ENCODE measurements at places on chromosomes 4 and X.

DNA sequence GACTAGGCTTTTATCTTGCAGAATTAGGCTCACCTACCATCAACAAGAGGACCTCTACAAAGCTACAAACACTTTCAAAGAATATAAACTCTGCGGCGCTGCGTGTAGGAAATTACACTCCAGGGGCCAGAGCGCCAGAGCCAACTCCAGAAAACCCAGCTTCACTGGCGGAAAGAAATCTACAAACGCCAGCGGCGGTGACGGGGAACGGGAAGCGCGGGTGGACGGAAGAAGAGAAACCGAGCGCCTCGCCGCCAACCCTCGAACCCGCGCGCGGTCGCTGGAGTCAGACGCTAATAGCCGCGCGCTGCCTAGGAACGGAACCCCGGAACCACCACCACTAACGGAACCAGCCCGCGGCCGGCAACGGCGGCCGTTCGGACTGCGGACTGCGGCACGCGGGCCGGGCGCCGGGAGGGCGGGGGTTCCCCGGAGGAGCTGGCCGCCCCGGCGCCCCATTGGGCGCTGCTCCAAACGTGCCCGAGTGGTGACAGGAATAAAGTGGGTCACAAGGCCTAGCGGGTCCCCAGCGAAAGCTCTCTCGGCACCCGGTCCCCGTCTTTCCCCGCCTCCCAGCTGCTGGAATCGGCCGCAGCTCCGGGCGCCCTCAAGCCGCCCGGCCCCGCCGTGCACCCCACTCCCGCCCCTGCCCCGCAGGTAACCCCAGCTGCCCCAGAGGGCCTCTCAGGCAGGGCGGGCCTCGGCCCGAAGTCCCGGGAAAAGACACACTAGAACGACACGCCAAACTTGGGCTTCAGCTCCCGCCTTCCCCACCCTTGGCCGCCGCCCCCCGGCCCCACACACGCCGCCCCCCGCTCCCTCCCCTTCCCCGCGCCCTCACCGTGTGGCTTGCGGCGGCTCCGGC lies 836 bp downstream of the CLOCK start:
- peak; percentile 91 for DNase-seq

- DNase-seq = peak; percentile 69
Measured at GRCh38 chrX:107205770-107206696, at the start of the genes DNAAF6 and NUP62CL. DNAAF6 (plus strand) TSS chrX:107206611; CDS start chrX:107212876, 6,265 bp downstream. NUP62CL (minus strand) TSS chrX:107206433; CDS start chrX:107175146, 31,287 bp downstream.

GRCh38 chr4:14614840-14615239 lies 387.4 kb upstream of the CPEB2 start:
- no peak for DNase-seq

- DNase-seq = no peak
Measured at GRCh38 chr4:141275834-141276233, 55.1 kb downstream of the ZNF330 start.

DNA sequence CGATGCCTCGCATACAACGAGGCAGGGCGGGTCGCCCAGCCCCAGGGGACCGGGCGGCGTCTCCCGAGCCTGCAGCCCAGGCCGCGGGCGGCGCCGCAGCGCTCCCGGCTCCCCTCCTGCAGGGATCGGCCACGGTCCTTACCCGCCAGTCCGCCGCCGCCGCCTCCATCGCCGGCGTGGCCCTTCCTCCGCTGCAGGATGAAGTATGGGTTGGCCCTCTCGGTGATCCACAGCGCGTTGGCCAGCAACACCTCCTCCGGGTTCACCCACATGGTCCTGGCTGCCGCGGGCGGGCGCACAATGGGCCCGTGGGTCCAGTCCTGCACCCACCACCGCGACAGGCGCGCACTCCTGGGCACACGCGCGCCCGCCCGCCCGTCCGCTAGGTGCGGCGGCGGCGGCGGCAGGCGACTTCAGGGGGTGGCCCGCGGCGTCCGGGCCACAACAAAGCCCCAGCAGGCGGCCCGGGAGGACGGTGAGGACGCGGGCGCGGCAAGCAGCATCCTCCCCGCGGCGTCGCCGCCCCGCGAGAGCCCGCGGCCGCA lies 339 bp downstream of the TBC1D9 start:
- peak; percentile 78 for DNase-seq

DNA sequence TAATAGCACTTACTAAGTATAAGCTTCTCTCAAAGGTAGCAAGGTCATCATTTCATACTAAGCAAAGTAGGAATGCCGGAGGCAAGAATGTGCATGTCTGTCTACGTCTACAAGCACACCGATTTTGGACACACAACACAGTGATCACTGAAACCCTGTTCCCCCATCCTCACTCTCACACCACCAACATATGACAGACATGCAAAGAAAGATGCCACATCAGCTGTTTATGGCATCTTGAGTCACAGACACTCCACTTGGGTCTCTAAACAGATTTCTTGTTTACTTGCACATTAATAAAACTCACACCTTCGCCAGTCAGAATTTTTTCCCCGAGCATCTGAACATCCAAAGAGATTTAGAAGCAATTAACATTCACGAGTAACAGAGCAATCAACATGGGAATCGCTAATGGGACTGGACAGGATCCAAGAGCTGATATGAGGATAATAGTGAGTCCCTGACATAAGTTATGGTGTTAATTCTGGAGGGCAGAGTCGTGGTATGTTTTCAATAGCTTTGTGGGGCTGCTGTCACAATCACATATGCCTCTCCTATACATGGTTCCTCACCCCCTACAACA lies 324.1 kb downstream of the DHX15 start:
- DNase-seq = no peak

DNA sequence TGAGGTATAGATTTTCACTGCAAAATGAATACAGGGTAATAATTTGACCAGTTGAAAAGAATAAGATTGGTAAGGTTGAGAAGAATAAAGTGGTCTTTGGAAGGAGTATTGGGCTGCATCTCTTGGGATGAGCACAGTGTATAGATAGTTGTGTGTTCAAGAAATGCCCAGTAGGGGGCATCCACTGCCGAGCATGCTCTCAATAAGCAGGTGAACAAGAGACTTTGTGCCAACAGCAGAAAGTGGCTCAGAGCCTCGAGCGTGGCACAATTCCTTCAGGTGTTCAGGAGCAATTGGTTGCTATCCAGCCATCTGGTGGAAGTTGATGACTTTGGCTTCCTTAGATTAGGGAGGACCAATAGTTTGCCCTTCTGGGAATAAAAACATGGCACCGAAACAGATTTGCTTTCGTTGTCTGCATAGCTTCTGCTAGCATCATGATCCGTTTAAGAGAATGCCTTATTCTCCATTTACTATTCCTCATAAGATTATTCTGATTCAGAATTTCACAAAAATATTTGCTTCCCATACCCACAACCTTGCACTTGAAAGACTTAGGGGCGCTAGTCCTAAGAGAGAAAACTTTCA lies 258.1 kb upstream of the NEIL3 start:
- no peak for DNase-seq

- DNase-seq = no peak
Measured at GRCh38 chrX:107675823-107676555, 47.7 kb downstream of the PRPS1 start.

DNA sequence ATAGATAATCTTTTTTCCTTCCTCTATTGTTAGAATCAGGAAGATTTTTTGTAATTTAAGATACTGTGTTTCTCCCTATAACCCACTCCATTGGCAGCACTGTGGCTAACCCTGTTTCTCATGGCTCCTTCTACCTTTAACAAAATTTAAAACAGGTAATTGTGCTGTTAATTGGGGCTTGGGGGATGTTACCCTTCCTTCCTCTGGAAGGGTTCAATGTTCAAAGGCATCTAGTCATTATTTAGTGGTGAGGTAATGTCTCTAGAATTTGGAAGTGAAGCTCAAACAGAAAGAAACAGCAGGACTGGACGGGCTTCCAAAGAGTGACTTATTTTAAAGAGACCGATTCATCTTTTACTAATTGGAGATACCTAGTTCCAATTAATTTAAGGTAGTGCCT lies 166.4 kb downstream of the TRIML1 start:
- DNase-seq = no peak

DNA sequence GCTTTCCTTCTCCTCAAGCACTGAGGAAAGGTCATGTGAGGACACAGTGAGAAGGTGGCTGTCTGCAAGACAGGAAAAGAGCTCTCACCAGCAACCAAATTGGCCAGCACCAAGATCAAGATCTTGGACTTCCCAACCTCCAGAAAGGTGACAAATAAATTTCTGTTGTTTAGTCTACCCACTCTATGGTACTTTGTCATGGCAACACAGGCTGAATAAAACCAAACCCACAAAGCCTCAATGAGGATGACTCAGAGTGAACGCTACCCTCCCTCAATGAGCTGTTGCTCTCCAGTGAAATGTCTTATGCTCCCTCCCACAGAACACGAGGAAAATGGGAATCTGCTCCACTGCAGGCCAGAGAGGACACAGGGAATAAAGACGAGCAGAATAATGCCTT lies 244.1 kb downstream of the RAB28 start:
- no peak for DNase-seq

DNA sequence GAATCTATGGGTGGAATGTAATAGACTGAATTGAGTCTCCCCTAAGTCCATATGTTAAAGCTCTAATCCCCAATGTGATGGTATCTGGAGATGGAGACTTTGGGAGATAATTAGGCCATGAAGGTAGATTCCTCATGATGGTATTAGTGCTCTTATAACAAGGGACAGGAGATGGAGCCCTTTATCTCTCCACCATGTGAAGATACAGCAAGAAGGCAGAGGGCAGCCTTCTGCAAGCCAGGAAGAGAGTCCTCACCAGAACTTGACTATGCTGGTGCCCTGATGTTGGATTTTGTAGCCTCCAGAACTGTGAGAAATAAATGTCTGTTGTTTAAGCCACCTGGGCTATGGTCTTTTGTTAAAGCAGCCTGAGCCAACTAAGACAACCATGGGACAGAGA lies 76.4 kb upstream of the F8A3 start:
- DNase-seq = no peak

Measured in Right ventricle myocardium inferior (tissue), 1 donor.